ENCODE measurements at places on chromosomes 3 and 15.

DNA sequence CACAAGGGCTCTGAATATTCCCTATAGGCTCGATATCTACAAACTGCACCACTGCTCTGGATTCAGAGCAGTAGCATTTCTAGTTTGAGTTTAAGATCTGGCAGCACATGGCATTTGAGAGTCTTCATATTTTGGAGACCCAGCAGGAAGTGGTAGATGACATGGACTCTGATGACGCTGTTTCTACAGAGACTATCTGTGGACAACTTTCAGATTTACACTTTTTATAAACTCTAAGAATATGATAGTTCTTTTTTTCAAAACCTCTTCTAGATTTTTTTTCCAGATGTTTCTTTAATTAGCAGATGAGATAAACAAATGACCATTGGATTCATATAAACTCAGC lies 35.8 kb downstream of the ARMC8 start:
- no peak for DNase-seq

GRCh38 chr3:195075199-195075940 lies 195.6 kb downstream of the XXYLT1 start:
- DNase-seq: no peak

DNA sequence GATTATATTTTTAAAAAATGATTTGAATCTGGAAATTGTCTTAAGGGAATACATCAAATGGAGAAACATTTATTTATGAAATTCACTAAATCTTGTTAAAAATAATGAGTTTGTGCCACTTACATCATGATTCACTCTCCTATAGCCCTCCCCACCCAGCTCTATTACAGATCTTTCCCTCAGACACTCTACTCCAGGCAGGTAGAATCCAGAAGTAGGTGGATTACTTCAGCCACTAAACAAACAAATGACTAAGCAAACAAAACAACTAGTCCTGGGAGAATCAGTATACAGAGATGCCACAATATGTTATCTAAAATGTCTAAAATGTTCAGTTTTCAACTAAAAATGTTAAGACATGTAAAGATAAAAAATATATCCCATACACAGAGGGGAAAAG lies 608.1 kb upstream of the UBE2E2 start:
- DNase-seq: no peak

- no peak for DNase-seq
Measured at GRCh38 chr15:31397851-31398661, 71.4 kb downstream of the KLF13 start.

DNA sequence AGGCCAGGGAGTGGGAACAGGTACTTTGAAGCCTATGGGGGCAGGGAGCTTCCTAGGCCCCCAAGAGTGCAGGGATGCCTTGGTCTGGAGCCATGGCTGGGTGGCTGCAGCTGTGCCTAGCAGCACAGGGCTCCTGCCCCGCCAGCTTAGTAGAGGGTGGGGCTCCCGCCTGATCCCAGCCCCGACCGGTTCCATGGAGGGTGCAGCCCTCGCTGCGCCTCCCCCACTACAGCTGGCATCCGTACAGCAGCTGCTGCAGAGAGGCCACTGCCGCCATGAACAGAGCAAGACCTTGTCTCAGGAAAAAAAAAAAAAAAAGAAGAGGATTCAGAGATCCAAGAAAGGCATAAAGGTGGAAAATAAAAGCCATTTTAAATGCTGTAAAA lies 277.2 kb downstream of the UBE2E2 start:
- no peak for DNase-seq

GRCh38 chr3:134362221-134362620 lies 12.0 kb downstream of the AMOTL2 start:
- no peak for DNase-seq

- DNase-seq: no peak
Measured at GRCh38 chr3:136690599-136690998, 61.6 kb downstream of the STAG1 start.

DNA sequence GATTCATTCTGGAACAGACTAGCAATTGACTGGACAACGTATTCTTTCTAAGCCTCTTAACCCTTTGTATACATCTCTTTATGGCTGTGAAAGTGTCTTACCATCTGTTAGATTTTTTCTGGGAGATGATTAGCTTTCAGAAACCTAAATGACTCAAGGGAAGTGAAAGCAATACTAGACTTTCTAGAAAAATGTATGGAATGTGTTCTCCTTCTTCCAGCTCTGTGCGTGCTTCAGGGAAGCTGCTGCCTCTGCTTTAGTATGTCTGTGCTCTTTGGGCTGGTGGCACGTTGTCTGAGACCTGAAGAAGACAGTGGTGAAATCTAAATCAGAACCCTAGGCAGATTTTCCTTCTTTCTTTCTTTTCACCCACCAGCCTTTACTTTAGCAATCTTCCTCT lies 89.5 kb downstream of the ITPR1 start:
- no peak for DNase-seq

- DNase-seq: no peak
Measured at GRCh38 chr3:2356298-2356950, 257.8 kb downstream of the CNTN4 start.

Data from GM18507 (cell line).